ENCODE measurements at places on chromosomes 1 and 21.
A peak's percentile ranks its signal among the peaks of the same experiment; 100 is the strongest.

DNA sequence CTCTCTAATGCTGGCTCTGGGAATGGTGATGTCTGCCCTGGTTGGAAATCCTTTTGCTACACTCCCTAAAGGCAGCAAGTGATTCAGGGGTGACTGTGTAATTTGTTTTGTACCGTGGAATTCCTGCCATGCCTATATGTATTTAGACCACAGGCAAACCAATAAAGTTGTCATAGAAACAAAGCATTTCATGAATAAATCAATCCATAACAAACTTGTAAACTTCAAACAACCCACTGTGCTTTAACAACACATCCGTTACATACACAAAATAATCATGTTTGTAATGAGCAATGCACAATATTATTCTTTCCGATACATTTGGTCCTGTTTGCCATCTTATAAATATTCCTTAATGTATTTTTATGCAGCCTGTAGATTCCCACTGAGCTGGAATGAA is 330.3 kb upstream of the SNX7 start:
- no peak for DNase-seq

GRCh38 chr1:6222636-6223035 is 13.1 kb downstream of the ICMT start:
- DNase-seq: no peak

GRCh38 chr1:84619383-84620102 is 45.3 kb upstream of the CTBS start:
- DNase-seq: peak; percentile 14

DNA sequence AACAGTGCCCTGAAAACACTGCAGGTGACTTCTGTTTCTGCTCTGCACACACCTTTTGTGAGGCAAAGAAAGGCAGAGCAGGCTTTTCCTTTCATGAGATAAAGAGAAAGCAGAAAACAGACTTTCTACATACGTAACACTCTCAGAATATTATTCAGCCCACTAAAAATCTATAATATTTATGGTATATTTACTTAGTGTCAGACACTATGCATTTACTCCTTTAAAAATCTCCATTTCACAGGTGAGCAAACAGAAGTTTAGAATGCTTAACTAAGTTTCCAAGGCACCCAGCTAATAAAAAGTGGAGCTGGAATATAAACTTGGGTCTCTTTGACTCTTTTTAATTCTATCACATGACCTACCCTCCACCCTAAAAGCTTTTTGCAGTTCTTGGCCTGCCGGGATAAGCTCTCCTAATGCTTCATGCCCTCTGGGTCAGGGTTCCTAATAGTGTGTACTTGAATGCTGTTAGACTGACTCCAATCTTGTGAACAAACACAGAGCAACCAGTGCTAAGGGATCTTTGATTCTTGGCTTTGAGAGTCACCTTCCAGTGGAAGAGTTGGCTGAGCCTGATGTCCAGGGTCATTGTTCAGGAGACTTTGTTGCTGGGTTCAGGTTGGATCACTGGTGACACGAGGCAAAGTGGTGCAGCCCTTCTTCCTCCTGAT is 27.2 kb downstream of the PROK1 start:
- DNase-seq: no peak

Measured in caudate nucleus (tissue), 63 donors.